ENCODE measurements at places on chromosomes 5 and 9.
A peak's percentile ranks its signal among the peaks of the same experiment; 100 is the strongest.

DNA sequence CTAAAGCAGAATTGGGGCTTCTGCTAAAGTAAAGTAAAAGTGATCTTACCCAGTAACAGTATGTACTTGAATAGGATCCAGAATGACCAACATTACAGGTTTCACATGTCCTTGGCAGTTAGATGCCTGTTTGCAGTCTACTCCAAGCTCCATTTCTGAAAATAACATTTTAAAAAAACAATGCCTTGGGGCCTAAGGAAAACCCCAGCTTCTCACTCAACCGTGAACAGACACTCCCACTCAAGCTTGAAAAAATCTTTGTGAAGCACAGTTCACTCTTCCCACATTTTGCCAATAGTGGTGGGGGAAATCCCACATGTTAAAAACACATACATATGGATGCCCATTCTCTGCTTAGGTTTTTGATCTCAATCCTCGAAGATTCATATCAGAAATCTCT lies 304.1 kb downstream of the ARRDC3 start:
- no peak for DNase-seq

DNA sequence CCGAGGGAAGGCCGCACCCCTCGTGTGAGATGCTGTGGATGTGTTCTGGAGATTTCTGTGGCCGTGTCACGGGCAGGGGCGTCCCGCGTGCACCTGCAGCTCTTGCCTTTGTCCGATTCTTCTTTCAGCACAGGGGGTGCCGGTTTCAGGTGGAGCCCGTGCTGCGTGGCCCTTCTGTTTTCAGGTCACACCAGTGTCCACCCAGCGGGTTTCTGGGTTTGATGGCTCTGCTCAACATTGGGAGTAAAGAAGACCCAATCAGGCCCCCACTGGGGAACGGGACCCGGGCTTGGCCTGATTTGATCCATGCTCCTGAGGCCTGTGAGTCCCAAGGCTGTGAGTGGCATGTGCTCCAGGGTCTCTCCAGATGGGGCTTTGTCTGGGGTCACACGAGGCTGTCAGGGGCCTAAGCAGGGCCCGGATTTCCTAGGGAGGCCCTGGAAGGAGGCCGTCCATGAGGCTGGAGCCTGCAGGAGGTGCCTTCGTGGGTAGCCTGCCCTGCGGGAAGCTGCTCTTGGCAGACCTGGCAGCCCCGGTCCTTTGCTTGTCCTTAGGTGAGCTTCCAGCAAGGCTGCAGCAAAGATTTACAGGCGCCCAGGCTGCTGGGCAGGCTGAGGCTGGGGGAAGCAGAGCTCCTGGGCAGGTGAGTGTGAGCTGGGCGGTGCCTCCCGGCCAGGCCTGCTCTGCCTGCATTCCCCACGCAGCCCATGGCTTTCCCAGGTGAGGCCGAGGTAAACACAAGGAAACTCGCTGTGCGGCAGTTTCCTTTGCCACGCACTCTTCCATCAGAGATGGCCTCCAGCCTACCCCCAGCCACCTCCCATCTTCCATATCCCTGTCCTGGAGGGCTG lies 12.8 kb downstream of the MRPL36 start:
- DNase-seq: no peak

GRCh38 chr5:43156388-43156787 lies 35.6 kb upstream of the NIM1K start:
- DNase-seq: peak; percentile 8

DNA sequence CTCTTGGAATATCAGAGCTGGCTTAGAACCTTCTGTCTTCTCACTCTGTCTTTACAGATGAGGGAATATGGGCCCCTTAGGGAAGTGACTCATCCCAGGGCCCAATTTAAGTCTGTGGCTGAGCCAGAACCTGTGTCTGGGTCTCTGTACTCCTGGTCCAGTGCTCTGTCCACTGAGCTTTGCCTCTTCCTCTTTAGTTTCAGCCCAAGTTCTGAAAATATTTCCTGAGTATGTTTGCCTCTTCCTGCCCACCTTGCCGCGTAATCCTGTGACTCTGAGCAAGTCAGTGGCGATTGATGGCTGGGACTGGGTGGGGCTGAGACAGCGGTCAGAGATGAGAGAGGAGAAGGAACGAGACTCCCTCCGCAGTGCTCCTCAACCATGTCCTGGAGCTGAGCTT lies 7.8 kb downstream of the IER5L start:
- DNase-seq: no peak

DNA sequence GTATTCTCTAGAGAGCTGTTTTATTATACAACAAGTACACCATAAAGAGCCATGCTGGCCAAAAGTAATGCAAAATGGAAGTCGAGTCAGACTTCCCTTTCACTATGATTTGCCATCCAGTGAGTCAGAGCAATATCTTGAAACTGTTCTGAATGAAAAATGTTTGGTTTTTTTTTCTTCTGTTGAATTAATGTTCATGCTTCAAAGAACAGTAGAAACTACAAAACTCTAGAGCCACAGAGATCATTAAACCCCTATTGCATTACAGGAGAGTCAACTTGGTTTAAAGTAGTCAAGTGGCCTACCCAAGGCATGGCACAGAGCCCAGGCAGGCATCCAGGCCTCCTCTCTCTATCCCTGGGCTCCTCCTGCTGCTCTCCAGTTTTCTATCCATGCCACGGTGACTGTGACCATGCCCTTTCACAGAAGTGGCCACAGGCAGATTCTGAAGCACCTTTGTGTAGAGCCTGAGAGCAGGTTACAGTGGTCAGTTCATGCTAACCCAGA lies 358.9 kb downstream of the DEPDC1B start:
- no peak for DNase-seq

DNA sequence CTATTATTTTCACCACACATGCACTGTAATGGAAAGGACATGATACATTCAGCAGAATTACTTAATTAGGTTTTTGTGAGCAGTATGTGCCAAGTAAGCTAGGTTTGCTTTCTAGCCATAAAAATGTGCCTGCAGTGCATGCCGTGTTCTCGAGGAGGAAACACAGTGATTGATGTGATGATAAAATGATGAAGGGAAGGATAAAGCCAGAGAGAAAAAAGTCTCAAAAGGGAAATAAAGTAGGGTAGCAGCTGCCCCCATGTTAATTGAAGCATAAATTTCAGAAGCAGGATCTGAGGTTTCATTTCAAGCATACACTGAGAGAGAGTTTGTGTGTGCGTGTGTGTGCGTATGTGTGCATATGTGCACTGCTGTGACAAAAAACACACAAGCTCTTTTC lies 714.2 kb upstream of the C9orf72 start:
- no peak for DNase-seq

- DNase-seq: no peak
These were observed 131.4 kb downstream of the COMMD10 start for GRCh38 chr5:116216246-116216645.

GRCh38 chr5:98836175-98836574 lies 62.7 kb downstream of the RGMB start:
- no peak for DNase-seq

GRCh38 chr9:134061688-134062371 lies 6.0 kb downstream of the BRD3 start:
- no peak for DNase-seq

GRCh38 chr9:91043056-91043810 lies 241.6 kb downstream of the SYK start:
- no peak for DNase-seq

DNA sequence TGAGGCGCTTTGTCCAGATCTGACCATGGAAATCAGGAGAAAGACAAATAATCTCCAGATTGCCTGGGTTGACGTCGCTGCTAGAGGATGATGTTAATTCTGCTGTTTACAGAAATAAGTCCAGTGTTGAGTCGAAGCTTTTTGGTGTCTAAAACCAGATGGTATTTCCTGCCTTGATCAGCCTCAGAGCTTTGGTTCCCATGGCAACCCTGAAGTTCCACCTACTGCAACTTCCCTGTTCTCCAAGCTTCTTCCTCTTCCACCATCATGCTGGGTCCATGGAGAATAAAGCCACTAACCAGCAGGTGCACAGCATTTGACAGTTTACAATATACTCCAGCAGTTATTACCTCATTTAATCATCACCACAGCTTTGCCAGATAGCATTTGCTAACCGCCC lies 18.0 kb upstream of the GABBR2 start:
- DNase-seq: peak; percentile 11

DNA sequence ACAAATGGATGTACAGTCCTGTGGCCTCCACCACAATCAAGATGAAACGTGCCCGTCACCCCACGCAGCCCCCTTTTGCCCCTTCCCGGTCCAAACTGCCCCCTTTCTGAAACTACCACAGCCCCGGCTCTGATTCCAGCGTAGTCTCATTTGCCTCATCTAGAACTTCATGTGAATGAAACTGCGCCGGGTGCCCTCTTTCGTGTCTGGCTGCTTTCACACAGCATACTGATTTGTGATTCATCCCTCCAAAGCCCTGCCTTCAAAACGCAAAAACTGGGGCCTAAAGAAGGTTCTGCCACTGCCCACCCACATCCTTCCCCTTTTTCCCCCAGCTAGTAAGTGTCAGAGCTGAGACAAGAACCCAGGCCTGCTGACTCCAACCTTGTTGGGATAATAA lies 31.5 kb upstream of the NCS1 start:
- no peak for DNase-seq

DNA sequence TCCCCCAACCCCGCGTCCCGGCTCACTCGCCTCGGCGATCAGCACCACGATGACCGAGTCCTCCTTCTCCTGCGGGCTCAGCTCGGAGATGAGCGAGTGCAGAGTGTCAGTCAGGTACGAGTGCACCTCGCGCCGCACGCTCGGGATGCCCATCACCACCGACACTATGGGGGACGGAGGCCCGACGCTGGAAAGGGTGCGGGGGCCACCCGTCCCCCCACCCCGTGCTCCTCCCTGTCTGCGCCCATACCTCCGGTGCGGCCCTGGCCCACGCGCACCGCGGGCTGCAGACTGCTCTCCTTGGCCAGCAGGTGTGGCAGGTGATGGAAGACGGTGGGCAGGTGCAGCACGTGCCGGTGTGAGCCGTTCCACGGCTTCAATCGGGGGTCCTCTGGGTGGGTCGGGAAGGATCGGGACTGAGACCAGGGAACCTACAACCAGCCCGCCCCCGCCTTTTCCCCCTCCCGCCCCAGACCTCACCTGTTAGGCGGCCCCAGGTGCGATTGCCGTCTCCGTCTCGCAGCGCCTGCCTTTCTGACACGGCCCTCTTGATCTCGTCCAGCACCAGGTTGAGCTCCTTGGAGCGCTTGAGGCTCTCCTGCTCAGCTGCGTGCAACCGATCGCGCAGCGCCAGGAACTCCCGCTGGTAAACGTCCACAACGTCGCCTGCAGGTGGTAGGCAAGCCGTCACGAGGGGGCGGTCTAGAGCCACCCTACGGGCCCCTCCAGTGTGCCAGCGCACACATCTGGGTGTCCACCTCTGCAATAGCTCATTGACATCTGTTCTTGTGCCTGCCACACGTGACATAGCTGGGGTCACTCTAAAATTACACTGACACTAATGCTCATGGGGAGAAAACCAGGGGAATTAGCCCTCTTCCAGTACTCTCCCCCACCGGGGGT lies 5.1 kb downstream of the MGAT4B start:
- DNase-seq: peak; percentile 74

DNA sequence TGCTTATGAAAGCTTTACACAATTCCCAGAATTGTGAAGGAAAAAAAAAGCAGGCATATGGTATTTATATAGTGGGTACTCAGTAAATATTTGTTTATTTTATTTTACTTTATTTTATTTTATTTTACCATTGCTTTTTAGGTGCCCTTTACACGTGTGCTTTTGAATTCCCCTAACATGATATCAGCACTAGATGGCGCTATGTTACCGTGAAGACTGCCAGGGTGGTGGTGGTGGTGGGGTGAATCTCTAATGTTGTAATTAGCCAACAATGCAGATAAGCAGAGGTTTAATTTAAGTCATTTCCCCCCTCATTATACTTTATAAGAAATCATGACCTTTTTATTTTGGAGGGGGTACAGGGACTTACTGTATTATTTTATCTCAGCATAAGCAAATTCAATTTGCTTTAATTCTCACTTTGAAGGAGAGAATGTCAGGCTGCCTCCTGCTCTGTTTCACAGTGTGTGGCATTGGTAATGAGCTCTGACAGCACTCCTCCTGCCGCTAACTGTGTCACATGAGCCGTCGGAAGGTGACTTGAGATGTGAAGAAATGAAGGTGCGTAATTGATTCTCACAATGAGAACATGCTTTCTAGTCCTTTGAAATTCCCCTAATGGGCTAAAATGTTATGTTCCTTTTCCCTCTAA lies 165.6 kb downstream of the YTHDC2 start:
- DNase-seq: no peak

DNA sequence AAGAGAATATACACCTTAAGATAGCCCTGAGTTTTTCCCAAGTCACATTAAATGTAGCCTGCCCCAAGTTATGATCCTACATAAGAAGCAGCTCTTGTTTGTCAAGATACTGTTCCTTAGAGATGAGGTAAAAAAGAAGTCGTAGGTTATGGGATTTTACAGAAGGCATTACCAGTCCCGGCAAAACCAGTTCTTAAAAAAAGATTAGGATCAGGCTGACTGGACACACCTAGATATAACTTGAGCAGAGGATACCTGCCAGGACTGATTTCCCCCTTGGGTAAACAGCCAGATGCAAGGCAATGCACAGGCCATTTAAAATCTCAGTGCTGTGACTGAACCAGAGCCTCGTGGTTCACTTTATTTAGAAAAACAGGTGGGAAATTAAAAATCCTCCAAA lies 14.1 kb upstream of the SEMA5A start:
- DNase-seq: no peak

- no peak for DNase-seq
These were observed 485.3 kb downstream of the PSAT1 start for GRCh38 chr9:78782234-78782633.

GRCh38 chr5:5716665-5717064 lies 294.2 kb downstream of the ICE1 start:
- DNase-seq: no peak

- no peak for DNase-seq
These were observed 89.3 kb downstream of the MACIR start for GRCh38 chr5:103347716-103348423.

DNA sequence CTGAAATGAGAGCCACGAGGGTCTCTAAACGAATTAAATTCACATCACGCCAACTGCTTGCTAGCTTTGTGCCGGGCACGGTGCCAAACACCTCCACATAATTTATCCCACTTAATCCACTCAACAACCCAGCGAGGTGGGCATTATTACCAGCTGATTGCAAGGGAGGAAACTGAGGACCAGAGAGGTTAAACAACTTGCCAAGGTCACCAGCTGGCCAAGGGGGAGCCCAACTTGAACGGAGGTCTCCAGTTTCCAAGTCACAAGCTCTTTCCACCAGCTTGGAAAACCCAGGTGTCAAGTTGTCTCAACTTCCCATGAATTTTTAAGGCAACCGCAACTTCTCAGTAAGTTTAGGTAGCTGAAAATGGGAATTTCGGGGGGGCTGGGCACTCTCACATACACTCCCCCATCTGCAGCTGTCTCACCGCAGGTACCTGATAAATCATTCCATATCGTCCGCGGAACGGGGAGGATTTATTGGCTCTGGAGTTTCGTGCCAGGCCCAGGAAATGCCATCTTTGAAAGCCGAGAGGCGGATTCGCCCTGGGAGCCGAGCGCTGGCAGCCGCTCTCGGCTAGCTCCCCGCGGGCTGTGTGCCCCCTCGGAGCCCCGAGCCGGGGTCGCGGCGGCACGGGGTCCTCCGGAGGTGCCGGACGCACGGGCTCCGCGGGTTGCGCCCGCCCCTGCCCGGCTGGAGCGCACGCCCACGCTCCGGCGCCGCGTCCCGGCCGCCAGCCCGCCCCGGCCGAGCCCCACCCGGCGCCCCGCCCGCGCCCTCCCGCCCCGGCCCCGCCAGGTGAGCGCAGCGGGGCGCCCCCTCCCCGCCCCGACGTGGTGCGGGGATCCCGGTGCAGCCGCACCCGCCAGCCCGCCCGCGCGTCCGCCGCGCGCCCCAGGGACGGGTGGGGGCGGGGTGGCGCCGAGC lies 617 bp downstream of the PTPN3 start:
- no peak for DNase-seq

GRCh38 chr9:104795857-104796256 lies 31.9 kb downstream of the NIPSNAP3B start:
- no peak for DNase-seq

- no peak for DNase-seq
These were observed 294.6 kb downstream of the SEC61B start for GRCh38 chr9:99516657-99517049.
